ENCODE measurements at places on chromosomes 16 and 17.

GRCh38 chr17:66932311-66932710 lies 32.2 kb upstream of the CACNG4 start:
- DNase-seq: no peak

- DNase-seq: no peak
Observed at GRCh38 chr16:85677383-85677967, 11.3 kb downstream of the GINS2 start.

GRCh38 chr16:16052916-16053315 lies 103.5 kb downstream of the ABCC1 start:
- no peak for DNase-seq

DNA sequence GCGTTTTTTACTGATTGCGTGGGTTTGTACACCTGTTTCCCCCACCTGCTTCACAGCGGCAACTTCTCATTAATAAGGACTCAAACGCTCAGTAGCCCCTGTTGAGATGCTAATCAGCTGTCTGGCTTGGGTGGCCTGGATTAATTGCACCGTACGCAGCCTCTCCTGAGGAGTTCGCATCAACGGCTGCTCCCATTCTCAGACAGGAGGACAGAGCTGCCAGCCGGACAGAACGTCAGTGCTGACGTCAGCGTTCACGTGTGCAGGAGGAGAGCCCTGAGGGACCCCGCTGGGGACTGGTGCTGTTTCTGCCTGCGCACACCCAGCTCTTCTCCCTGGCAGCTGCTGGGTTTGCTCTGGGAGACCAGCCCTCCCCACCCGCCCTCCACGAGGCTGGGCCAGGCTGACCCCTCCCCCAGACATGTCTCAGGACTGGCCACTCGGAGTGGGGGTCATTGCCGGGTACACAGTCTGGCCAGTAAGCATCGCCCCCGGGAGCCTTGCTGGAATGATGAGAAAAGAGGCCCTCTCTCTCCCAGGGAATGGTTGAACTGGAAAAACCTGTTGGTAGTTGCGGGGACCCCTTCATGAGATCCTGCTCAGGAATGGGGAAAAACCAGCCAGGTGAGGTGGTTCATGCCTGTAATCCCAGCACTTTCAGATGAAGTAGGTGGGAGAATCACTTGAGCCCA lies 5.7 kb upstream of the BANP start:
- peak; percentile 94 for DNase-seq

GRCh38 chr17:28524476-28525424 lies 18.6 kb downstream of the FOXN1 start:
- DNase-seq: no peak

DNA sequence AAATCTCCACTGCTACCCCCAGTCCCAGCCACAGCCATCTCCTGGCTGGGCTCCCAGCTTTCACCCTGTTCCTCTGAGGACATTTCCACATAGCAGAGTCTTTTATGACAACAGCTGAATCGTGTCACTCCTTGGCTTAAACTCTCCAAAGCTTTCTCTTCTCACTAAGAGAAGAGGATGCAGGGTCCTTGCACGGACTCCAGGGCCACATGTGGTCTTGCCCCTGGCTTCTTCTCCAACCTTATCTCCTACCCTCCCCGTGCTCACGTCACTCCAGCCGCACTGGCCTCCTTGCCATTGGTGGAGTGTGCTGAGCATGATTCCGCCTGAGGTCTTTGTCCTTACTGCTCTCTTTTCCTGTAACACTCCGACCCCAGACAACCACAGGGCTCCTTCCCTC lies 39.9 kb upstream of the CCDC182 start:
- no peak for DNase-seq

Measured in G401 (cell line).